GM23338 (cell line): ENCODE measurements at places on chromosomes 2 and 18.
A peak's percentile ranks its signal among the peaks of the same experiment; 100 is the strongest.

DNA sequence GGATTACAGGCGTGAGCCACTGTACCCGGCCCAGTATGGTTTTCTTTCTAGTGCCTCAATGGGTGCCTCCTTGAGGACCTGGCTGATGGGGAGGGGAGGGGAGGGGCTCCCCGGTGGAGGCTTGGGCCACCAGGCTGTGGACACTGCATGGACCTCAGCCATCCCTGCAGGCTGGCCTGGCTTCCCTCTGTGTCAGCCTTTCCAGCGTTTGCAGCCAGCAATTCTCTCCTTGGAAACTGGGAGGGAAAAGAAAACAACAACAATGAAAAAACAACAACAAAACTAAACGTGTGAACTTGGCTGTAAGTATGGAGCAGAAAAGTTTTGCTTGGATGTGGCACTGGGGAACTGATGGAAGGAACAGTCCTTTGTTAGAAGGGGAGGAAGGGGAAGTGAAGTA, 159.3 kb downstream of the GLI2 start:
- DNase-seq = no peak

DNA sequence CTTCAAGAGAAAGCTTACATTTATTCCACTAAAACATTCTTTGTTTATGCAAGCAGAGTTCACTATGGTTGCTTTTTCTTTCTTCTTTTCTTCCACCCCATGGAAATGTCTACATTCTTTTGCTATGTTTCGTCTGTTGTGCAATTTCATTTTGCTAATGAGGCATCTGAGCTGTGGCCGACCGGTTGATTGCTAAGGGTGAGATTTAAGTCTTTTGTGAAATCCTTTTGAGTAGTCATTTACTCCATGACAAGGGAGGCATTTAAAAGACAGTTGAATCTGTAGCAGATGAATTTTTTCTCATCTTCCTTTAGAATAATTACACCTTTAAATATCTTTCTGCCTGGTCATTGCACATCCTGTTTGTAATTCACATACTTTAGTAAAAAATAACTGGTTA, 324.1 kb upstream of the THUMPD2 start:
- DNase-seq = peak; percentile 6

DNA sequence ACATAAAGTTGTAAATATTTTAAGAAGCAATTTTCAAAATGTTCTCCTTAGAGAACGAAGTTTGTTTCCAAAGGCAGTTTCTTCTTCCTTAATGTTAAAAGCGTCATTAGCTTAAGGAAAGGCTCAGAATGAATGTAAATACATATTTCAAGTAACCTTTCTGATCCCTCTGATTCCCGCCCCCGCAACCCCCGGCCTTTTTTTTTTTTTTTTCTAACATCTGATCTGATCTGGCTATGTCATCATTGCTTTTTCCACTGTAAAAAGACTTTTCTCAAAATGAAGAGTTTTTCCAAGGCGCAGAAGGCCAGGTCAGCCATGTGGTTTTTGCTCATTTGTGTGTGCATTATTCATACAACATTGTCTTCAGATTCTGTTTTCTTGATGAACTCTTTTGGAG, 57.1 kb upstream of the MEIS1 start:
- DNase-seq = no peak

DNA sequence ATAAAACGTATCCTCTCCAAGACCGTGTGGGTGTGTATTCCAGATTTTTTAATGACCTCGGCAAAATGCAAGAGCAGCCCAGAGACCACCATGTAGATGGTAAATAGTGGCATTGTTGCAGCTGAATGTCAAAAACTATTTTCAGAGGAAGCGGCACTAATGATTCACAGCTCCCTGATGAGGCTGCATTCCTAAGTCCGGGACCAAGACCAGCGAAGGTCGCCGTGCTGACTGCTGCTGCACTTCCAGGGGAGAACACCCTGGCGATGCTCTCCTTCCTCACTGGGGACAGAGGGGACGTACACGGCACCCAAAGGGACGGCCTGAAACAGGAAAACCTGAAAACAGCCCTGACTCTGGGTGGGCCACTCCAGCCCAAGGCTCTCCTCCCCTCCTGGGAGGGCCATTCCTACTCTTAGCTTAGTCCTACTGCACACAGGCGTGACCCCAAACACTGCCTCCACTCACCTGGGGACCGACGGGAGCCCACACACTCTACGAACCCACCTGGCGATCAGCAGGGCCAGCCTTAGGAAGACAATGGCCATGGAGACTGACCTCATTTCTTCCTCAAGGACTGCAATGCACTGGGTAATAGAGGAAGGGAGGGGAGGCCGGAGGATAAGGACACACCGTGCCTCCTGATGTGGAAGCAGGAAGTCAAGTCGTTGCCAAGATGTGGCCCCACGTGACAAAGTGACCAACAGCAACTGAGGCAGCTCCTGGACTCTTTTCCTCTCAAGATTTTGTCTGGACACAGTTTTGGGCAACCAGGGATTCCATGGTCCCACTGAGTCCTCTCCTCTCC, 82.8 kb downstream of the ZNF516 start:
- DNase-seq = no peak

DNA sequence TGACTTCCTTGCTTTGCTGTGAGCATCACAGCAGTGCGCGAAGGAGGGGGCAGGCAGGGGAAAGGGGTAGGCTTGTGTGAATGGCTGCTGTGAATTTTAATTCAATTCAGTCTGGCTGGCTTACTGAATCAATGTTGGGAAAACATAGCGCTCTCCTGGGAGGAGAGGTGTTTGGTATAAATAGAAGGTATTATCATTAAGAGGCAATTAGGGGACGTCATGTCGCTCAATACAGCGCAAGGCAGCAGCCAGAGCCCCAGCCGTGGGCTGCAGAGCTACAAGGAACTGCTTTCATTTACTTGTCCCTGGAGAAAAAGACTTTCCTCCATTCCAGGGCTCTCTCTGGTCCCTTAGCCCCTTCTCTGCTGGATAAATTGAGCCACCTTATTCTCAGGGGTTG, 181.4 kb upstream of the MSH6 start:
- no peak for DNase-seq

DNA sequence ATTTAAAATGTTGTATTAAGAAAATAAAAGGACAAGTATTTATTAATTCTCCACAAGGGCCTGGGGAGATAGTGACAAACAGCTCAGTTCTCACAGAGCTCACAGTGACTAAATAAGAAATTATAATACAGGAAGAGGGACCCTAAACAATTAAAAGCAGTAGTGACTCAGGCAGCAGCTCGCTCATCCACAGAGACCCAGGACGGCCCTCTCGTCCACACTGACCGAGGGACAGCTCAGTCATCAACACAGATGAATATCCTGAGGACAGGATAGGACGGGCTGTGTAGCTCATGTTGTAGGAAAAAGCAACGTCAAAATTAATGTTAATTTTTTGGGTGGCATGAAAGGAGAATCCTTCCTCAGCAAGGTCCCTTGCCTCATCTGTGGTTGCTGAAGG, 44.1 kb downstream of the PARD6G start:
- no peak for DNase-seq

DNA sequence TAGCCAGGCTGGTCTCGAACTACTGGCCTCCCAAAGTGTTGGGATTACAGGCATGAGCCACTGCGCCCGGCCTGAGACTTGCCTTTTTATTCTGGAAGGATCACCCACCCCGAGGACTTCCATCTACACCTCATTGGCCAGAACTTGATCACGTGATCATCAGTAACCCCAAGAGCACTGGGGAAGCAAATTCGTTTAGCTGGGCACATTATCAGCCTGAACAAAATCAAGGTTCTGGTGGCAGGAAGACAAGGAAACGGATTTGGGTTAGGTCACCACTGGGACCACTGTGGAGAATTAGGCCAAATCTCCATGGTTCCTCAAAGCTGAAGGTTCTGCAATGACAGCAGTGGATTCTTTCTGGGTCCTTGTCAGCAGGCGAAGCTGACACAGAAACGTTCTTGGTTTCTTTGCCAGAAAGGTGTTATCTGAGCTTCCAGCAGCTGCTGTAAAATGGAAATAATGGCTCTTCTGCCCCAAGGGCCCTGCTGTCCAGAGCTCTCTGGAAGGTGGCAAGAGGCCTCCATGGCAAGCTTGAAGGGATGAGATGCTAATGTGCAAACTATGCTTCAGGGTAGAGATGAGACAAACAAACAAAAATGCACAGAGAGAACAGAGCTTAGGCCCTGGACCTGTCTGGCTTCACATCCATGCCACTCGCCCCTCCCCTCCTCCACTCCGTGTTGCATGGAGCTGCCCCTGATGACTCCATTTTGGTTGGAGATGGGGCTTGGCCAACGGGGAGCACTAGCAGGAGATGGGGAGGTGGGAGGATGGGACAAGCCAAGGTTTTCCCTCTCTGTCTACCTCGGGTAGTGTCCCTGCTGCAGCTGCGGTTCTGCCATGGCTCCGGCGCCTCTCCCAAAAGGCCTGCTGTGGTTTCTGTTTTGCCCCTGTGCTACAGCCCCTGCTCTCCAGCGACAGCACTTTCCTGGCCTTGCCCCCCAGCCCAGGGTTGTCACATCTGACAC, 28.4 kb downstream of the TMEM177 start:
- DNase-seq = no peak

- no peak for DNase-seq
Measured at GRCh38 chr2:97951155-97951680, 44.5 kb downstream of the TMEM131 start.

DNA sequence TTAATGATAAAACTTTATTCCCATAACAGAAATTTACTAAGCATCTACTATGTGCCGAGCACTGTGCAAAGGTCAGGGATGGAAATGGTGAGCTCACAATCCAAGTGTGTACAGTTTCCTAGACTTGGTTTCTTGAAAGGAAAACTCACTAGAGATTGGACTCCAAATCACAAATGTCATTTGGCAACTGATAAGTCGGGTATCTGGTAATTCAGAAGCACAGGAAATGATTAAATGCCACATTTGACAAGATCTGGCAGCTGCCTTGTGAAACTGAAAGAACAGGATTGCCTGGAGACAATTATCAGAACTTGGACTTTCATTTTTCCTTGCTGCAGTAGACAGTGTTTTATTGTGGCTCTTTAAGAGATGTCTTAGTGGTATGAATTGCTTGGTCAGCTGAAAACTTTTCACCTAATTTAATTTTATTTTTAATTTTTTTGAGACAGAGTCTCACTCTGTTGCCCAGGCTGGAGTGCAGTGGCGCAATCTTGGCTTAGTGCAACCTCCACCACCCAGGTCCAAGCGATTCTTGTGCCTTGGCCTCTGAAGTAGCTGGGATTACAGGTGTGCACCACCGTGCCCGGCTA, 19.2 kb downstream of the ITGA6 start:
- no peak for DNase-seq

GRCh38 chr2:7773362-7774360, 856.4 kb downstream of the RNF144A start:
- no peak for DNase-seq

DNA sequence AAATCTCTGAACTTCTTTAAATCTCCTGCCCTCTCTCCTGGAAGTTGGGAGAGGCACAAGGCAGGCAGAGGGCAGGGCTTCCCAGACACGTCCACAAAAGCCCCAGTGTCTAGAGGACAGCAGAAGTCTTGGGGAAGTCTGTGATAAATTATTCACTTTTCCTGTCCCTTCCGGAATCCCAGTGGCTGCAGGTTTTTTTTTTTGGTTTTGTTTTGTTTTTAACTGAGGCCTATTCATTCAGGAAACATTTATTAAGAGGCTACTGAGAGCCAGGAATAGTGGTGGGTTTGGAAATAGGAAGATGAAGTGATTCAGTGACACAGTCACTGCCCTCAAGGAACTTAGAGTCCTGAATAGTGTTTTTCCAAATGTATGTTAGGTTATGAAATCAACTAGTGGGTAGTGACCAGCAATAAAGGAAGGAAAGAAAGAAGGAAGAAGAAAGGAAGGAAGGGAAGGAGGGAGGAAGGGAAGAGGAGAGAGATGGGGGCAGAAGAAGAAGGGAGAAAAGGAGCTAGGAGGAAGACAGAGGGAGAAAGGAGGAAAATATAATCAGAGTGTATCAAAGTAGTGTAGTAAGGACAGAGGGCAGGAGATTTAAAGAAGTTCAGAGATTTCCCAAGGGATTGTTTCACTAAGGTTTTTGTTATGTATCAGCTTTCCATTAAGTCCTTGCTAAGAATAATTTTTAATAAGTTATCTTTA, 98.9 kb upstream of the ZFP36L2 start:
- no peak for DNase-seq

- no peak for DNase-seq
Measured at GRCh38 chr2:175874291-175874690, 127.8 kb downstream of the LNPK start.

DNA sequence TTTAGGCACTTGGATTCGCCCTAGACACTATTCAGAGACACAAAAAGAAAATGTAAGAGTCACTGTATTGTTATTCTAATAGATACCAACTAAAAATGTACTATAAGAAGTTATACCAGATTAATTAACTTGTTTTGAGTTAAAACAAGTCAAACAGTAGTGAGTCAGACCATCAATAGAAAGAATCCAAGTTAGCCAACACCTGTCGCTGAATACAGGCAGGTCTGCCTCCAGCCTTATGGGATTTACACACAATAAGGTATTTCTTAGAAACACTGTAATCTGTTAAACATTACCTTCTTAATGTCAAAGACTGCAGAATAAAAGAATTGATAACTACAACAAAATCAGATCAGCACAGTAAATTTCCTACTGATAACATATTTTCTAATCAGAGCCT, 181.4 kb downstream of the DYM start:
- DNase-seq = no peak

- DNase-seq = no peak
Measured at GRCh38 chr2:133835821-133836619, 267.8 kb upstream of the NCKAP5 start.

DNA sequence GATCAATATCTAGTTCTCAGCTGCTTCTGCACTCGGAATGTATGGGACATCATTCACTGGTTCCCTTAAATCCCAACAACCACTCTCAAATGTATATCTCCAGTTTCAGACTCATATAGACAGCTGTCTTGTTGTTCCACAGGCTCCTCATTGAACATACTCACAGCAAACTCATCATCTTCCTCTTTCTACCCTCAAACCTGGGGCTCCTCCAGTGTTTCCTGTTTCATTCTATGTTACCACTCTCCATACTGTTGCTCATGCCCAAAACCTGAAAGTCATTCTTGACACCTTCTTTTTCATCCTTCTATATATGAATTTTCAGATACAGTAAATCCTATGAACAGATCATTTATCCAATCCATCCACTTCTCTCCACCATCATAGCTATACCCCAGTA, 18.7 kb upstream of the REL start:
- no peak for DNase-seq

DNA sequence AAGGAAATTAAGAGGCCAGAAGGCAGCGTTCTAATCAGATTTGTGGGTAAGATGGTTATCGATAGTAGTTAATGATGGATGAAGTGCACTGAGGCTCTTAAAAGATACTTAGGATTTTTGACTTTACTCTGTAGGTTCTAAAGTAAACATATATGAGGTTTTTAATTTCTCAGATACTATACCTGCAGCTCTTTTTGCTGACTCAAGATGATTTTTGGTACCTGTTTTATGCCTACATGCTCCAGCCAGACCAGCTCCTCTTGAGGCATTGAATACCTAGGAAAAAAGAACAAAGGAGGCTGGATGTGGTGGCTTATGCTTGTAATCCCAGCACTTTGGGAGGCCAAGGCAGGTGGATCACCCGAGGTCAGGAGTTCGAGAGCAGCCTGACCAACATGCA, 241.7 kb upstream of the FOSL2 start:
- DNase-seq = no peak

GRCh38 chr18:57803103-57803969, at the start of gene ATP8B1:
Gene ATP8B1, minus strand, starts transcription at chr18:57803315. Its CDS starts 71,508 bp downstream, at chr18:57731807.
- peak; percentile 93 for DNase-seq
